ENCODE measurements at places on chromosomes 1 and 21.

DNA sequence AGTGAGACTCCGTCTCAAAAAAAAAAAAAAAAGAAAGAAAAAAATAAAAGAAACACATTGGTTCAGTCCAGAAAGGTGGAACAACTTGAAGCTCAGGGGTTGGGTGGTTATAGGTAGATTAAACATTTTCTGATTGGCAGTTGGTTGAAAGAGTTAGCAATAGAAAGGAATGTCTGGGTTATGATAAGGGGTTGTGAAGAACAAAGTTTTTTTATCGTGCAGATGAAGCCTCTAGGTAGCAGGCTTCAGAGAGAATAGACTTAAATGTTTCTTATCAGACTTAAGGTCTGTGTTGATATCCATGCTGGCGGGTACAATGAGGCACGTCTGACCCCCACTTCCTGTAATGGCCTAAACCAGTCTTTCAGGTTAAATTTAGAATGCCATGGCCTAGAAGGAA, 45.0 kb upstream of the PDE9A start:
- DNase-seq = no peak

DNA sequence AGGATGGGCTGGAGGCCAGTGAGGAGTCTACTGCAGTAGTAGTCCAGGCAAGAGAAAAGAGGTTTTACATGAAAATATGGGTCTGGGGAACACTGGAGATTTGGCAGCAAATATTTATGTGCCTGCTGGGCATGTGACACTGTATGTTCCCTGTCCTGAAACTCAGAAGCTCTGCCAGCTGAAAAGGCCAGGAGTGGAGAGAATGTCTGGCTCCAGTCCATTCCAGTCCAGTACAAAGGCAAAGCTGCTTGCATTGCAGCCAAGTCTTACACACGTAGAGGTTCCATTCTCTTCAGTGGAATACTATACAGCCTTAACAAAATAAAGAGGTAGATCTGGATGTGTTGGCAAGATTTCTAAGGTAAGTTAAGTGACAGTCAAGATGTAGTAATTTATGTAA, 7.5 kb upstream of the YBX1 start:
- DNase-seq = no peak

DNA sequence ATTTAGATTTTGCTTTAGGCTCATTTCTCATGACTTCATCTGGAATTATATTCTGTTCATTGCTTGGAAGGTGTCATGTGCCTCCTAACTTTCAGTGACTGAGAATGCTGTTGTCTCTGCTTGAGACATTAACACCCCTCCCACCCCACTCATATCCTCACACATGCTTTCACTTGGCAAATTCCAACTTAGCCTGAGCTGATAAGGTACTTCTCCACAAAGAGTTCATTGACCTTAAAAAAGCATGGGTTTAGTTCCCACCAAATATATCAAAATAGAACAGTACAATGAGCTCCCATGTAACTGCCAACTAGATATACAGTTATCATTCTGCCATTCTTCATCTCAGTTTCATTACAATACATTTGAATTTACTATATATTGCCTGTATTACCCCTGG, 576.5 kb upstream of the ADGRL2 start:
- no peak for DNase-seq

DNA sequence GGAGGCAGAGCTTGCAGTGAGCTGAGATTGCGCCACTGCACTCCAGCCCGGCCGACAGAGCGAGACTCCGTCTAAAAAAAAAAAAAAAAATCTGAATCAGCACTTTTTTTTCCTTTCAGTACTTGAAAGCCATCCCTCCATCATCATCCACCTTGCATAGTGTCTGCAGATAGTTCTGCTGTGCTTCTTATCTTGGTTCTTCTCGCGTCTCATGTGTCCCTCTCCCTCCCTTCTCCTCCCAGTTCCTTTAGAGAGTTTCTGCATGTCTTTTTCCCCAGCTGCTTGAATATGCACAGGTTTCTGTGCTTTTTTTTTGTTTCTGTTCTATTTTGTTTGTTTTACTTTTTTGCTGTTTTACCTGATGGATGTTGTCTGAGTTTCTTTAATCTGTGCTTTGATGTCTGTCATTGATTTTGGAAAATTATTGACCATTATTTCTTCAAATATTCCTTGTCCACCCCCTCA, 3.9 kb upstream of the COL18A1 start:
- DNase-seq = no peak

- no peak for DNase-seq
Observed at GRCh38 chr1:86339014-86339812, 56.9 kb downstream of the ODF2L start.
